ENCODE measurements at places on chromosomes 1 and 21.

- no peak for DNase-seq
Observed at GRCh38 chr21:37936010-37936785, 19.9 kb upstream of the KCNJ6 start.

GRCh38 chr1:94715321-94715720 lies 104.8 kb upstream of the SLC44A3 start:
- DNase-seq: no peak

GRCh38 chr1:57019236-57019839 lies 53.5 kb upstream of the C8B start:
- no peak for DNase-seq

- DNase-seq: peak; percentile 49
Observed at GRCh38 chr1:204647114-204647804, 38.3 kb downstream of the LRRN2 start.

DNA sequence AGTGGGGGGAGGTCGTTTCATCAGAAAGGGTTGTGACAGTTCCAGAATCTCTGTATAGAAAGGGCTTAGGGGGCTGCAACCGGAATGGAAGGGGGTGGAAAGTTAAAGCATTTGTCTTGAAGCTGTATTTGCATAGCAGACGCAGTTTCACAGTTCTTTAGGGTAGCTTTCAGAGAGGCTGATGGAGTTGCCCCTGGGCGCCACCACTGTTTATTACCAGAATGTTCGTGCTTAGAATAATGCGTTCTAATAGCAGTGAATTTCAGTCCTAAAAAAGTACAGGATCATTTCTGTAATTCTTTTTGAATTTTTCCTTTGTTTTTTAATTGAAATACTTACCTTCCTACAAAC lies 1.3 kb downstream of the EXO1 start:
- no peak for DNase-seq

DNA sequence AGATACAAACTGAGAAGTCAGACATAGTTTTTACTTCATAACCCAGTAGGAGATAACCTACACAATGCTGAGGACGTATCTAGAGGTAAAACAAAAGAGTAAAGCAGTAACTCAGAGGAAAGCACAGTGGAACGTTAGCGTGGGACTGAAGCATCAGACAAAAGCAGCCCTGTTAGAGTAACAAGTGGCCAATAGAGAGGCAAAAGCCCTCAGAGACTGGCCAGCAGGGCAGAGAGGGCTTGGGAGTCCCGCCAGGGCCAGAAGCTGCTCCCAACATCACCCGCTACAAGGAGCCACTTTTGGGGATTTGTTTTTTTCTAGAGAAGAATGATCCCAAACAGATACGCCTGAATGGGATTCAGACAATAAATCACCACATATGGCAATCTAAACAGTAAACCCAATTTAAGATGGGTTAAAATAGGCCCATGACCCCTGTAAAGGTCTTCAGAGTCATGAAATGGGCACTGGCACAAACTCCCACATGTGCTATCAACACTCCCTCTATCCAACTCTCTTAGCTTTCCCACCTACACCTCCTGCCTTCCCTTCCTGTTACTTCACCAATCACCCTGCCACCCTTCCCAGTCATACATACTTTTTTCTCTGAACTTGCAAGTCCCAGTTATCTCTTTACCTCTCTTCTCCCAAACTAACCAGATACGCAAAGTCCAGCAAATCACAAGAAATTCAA lies 17.2 kb downstream of the TADA1 start:
- no peak for DNase-seq

GRCh38 chr1:202890392-202890791 lies 1.4 kb upstream of the RABIF start:
- no peak for DNase-seq

DNA sequence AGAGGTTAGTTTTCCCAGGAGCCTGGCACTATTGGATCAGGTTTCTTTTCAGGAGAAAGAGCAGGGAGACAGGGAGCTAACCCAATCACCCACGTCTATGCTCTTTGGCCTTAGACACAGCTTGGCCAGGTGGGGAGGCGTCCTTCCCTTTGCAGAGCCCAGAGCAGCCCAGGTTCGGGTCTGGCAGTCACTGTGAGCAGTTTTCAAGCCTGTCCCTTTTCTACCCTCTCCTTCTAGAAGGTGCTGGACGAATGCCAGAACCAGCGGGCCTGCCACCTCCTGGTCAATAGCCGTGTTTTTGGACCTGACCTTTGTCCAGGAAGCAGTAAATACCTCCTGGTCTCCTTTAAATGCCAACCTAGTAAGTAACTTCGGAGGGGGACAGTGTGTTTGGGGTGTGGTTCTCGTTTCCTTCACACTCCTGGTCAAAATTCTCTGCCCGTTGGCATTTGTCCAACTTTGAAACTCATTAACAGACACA lies 44.9 kb downstream of the EVA1C start:
- DNase-seq: peak; percentile 17

DNA sequence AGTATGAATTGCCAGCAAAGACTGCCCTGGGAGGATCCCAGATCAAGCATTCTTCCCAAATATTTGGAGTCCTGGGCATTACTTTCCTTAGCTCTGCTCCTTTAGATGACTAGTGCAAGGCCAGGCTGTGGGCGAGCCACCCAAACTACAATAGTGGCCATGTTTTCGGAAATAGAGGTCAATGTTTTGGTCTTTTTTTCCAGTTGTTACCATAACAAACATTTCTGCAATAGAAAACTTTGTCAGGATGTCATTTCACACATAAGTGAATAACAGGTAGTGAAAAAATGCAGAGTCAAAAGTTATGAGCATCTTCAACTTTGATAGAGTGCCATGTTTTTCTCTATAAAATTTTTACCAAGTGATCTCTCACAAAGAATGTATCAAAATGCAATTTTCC lies 25.2 kb upstream of the OR10J4 start:
- DNase-seq: no peak
